Vagina (tissue), 2 donors: ENCODE measurements at places on chromosomes 3 and 15. TPM values are rescaled to one million over a fixed set of nuclear protein-coding genes. Genes with fewer than 3 reads are reported as not detected.
A peak's percentile ranks its signal among the peaks of the same experiment; 100 is the strongest.

WWTR1 gene
- 181 TPM for total RNA-seq

DNA sequence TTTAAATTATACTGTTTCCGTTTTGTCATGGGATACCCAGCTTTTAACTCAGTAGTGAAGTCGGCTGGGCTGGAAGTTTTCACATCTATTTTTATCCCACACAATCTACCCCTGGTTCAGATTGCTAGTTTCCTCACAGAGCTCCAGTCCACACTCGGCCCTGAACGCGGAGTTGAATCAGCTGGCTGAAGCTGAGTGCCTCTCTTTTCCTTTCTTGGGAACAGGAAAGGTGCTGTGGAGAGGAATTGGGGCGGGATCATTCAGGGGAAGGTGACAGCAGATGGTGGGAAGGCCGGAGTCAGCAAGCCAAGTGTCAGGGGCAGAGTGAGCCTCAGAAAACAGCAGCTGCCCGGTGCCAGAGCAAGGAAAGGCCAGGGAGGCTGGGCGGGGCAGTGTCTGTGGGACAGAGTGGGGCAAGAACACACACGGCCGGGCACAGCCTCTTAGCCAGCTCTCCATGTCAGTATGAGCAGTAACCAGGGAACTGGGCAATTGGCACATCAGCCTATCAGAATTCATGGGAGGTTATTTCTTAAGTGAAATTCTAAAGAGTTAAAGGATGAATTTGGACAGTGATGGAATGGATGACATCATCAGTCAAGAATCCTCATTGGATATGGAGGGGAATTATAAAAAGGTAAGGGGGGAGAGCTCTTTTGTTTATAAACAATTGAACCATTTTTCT is 135.7 kb upstream of the IL12A start:
- DNase-seq: no peak
- H3K27me3 ChIP-seq: no peaks in the 10 kb centered on the region
- peak overlapping the region; percentile 89 for H3K27ac ChIP-seq

MLF1 gene
- 9.8 TPM for total RNA-seq

- H3K27me3 ChIP-seq: no peaks in the 10 kb centered on the region
- no peak overlapping the region for H3K4me3 ChIP-seq
- no peak overlapping the region for H3K27ac ChIP-seq
- DNase-seq: no peak
- no peaks in the 10 kb centered on the region for H3K36me3 ChIP-seq
These were observed 152.0 kb downstream of the FBLN2 start for GRCh38 chr3:13700889-13701288.

- no peak overlapping the region for H3K4me3 ChIP-seq
- peaks cover 36% of the 10 kb centered on the region for H3K36me3 ChIP-seq
- no peak for DNase-seq
- H3K4me1 ChIP-seq: peaks cover 22% of the 10 kb centered on the region
These were observed 51.5 kb downstream of the PLXNA1 start for GRCh38 chr3:127034195-127034989.

DNA sequence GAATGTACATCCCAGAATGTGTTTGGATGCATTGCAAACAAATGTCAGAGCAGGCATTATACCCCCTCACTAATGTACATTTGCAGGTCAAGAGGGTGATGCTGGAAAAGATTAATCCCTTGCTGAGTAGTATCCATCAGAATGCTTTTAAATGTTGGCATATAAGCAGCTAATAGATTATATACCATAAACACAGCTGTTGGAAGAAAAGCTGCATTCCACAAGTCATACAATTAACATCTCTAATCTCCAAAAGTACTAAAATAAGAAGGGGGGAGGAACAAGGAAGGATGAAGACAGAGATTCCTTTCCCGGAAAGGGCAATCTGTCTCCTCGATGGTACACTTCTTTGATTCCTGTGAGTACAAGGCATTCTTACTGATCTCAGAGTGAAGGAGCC is 445.7 kb upstream of the CDIN1 start:
- no peak overlapping the region for H3K27ac ChIP-seq
- no peak for DNase-seq
- no peak overlapping the region for H3K4me3 ChIP-seq
- no peaks in the 10 kb centered on the region for H3K4me1 ChIP-seq
- H3K27me3 ChIP-seq: no peaks in the 10 kb centered on the region
- H3K36me3 ChIP-seq: no peaks in the 10 kb centered on the region

GRCh38 chr3:85922374-85922773 is 963.6 kb downstream of the CADM2 start:
- no peaks in the 10 kb centered on the region for H3K27me3 ChIP-seq
- no peak overlapping the region for H3K4me3 ChIP-seq
- no peaks in the 10 kb centered on the region for H3K36me3 ChIP-seq

GRCh38 chr3:186454881-186455703 is 89.1 kb downstream of the CRYGS start:
- no peaks in the 10 kb centered on the region for H3K36me3 ChIP-seq
- no peaks in the 10 kb centered on the region for H3K27me3 ChIP-seq
- no peaks in the 10 kb centered on the region for H3K4me1 ChIP-seq

DNA sequence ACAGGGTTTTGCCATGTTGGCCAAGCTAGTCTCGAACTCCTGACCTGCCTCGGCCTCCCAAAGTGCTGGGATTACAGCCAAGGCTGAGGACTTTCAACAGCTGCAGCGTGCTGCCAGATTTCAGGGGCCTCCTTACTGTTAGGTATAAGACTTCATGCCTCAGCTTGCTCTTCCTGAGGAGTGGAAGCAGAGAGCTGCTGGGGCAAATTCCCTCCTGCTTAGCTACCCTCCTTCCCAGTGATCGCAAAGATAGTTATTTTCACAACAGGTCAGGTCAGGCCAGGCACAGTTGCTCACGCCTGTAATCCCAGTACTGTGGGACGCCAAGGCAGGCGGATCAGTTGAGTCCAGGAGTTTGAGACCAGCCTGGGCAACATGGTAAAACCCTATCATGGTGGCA is 2.6 kb upstream of the CPNE9 start:
- no peak overlapping the region for H3K4me3 ChIP-seq
- peaks cover 39% of the 10 kb centered on the region for H3K36me3 ChIP-seq
- DNase-seq: no peak
- H3K27me3 ChIP-seq: no peaks in the 10 kb centered on the region
- no peak overlapping the region for H3K27ac ChIP-seq

DNA sequence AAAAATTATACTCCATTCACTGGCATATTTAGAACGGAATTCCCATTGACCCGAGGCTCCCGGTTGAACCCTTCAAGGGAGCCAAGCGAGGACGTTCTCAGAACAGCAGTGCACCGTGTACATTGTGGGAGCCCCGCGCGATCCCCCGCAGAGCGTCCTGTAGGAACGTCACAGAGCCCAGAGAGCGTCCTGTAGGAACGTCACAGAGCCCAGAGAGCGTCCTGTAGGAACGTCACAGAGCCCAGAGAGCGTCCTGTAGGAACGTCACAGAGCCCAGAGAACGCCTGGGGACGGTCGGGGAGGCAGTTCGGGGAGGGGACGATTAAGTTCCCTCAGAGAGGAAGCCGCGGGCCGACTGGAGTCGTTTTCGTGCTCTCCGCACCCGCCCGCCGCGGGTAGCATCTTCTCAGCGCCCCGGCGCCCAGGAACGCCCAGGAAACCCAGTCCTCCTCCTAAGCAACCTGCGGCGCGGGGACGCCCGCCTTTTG is 506 bp upstream of the ATP1B3 start:
- peaks cover 32% of the 10 kb centered on the region for H3K4me1 ChIP-seq
- H3K27me3 ChIP-seq: no peaks in the 10 kb centered on the region
- H3K36me3 ChIP-seq: no peaks in the 10 kb centered on the region

GRCh38 chr3:142027735-142028134 is 121.6 kb downstream of the TFDP2 start:
- DNase-seq: no peak
- peak overlapping the region; percentile 25 for H3K4me3 ChIP-seq
- H3K27me3 ChIP-seq: no peaks in the 10 kb centered on the region
- no peak overlapping the region for H3K27ac ChIP-seq
- peaks cover 17% of the 10 kb centered on the region for H3K4me1 ChIP-seq

GRCh38 chr3:112640276-112640929 is 540 bp downstream of the CCDC80 start:
- DNase-seq: no peak
- peak overlapping the region; percentile 87 for H3K27ac ChIP-seq
- H3K4me1 ChIP-seq: peaks cover 11% of the 10 kb centered on the region
- no peaks in the 10 kb centered on the region for H3K36me3 ChIP-seq
- no peaks in the 10 kb centered on the region for H3K27me3 ChIP-seq

TIMP4 gene
- total RNA-seq: 35.1 TPM

- H3K36me3 ChIP-seq: no peaks in the 10 kb centered on the region
- H3K4me1 ChIP-seq: no peaks in the 10 kb centered on the region
- no peak overlapping the region for H3K27ac ChIP-seq
- no peak for DNase-seq
These were observed 107.1 kb upstream of the PTX3 start for GRCh38 chr3:157329551-157329950.

DNA sequence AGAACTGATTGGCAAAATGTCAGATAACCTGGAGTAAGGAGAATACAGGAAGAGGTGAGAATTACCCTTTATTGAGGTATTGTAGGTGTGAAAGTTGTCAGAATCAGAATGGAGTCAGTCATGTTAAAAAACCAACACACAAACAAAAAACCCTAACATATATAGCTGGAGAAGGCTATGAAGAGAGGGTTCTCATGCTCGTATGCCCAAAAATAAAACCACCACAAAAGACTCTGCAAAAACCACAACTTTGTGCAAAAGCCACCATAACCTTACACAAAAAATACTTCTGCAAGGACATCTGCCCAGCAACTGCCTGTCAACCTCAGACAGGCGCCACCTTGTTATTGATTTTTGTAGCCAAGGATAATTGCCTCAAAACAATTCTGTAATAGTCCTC is 136.0 kb downstream of the CD47 start:
- no peak overlapping the region for H3K27ac ChIP-seq
- DNase-seq: no peak

CRABP1 gene
- not detected for total RNA-seq

- H3K27ac ChIP-seq: no peak overlapping the region
- no peaks in the 10 kb centered on the region for H3K36me3 ChIP-seq
- H3K27me3 ChIP-seq: no peaks in the 10 kb centered on the region
- no peak overlapping the region for H3K4me3 ChIP-seq
These were observed 105.0 kb upstream of the TLE3 start for GRCh38 chr15:70202756-70203155.

GRCh38 chr15:52879145-52879544 is 89.0 kb upstream of the ONECUT1 start:
- no peaks in the 10 kb centered on the region for H3K27me3 ChIP-seq
- H3K27ac ChIP-seq: no peak overlapping the region
- no peak overlapping the region for H3K4me3 ChIP-seq
- no peaks in the 10 kb centered on the region for H3K4me1 ChIP-seq

GRCh38 chr3:46759239-46760167 is 41.8 kb upstream of the PRSS50 start:
- H3K4me3 ChIP-seq: no peak overlapping the region
- no peaks in the 10 kb centered on the region for H3K27me3 ChIP-seq
- DNase-seq: no peak
- no peaks in the 10 kb centered on the region for H3K4me1 ChIP-seq
- no peak overlapping the region for H3K27ac ChIP-seq

DNA sequence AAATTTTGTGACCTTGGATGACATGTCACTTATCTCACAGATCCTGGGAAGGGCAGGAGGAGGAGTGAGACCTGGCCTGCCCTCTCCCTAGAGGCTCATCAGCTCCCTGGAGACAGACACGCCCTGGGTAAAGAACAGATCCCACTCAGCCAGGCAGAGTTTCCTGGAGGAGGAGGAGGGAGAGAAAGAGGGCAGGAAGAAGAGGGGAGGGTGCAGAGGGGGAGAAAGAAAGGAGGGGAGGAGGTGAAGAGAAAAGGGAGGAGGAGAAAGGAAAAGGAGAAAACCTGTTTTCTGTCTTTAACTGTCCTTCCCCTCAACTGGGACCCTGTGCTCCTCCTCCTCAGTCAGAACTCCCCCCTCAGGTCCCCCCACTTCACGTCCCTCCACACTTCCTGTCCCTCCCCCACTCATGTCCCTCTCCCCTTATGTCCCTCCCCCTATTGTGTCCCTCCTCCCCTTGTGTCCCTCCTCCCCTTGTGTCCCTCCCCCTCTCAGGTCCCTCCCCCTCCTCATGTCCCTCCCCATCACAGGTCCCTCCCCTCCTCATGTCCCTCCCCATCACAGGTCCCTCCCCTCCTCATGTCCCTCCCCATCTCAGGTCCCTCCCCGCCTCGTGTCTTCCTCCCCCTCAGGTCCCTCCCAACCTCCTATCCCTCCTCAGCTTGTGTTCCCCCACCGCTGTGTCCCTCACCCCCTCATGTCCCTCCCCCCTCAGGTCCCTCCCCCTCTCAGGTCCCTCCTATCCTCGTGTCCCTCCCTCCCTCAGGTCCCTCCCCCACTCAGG is 52.3 kb upstream of the CGNL1 start:
- H3K27me3 ChIP-seq: no peaks in the 10 kb centered on the region
- peaks cover 8% of the 10 kb centered on the region for H3K4me1 ChIP-seq
- no peak overlapping the region for H3K4me3 ChIP-seq
- peak overlapping the region; percentile 68 for H3K27ac ChIP-seq
- H3K36me3 ChIP-seq: no peaks in the 10 kb centered on the region
- DNase-seq: no peak

C2CD4A gene
- not detected for total RNA-seq

GRCh38 chr15:85609492-85609891 is 185.2 kb downstream of the KLHL25 start:
- DNase-seq: no peak
- H3K4me3 ChIP-seq: no peak overlapping the region
- peaks cover 30% of the 10 kb centered on the region for H3K4me1 ChIP-seq
- no peaks in the 10 kb centered on the region for H3K36me3 ChIP-seq

STRA6 gene
- 0.98 TPM for total RNA-seq

DNA sequence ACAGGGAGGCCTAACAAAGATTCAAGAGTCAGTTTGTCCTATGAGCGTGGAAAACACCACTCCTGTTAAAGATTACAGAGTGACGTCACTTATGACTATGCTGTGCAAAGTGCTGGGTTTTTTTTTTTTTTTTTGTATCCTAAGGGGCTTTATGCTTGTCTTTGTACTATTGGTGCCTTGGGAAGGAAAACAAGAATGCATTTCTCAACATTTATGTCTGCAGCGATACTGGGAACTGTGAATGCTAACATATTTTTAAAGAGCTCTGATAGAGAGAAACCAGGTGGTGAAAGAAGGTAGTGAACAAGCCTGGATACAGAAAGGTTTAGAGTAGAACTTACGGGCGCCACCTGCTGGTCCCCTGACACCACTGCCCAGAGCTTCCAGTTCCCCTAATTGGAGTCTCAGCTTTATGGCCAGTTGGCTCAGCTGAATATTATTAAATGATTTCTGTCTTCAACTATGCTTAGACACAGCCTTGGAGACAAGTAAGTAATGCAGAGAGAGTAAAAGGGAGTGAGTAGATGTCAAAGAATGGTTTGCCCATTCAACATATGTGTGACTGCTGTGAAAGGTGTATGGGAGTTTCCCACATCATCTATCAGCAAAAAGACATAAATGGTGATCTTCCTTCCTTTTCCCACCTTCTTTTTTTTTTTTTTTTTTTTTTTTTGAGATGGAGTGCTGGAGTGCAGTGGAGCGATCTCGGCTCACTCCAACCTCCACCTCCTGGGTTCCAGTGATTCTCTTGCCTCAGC is 807.9 kb upstream of the CFAP20DC start:
- H3K4me1 ChIP-seq: no peaks in the 10 kb centered on the region
- no peaks in the 10 kb centered on the region for H3K27me3 ChIP-seq
- H3K36me3 ChIP-seq: no peaks in the 10 kb centered on the region
- no peak overlapping the region for H3K4me3 ChIP-seq
